ENCODE measurements at places on chromosomes 16 and 17.

GRCh38 chr17:60506312-60506711, 19.7 kb downstream of the APPBP2 start:
- no peak for DNase-seq

DNA sequence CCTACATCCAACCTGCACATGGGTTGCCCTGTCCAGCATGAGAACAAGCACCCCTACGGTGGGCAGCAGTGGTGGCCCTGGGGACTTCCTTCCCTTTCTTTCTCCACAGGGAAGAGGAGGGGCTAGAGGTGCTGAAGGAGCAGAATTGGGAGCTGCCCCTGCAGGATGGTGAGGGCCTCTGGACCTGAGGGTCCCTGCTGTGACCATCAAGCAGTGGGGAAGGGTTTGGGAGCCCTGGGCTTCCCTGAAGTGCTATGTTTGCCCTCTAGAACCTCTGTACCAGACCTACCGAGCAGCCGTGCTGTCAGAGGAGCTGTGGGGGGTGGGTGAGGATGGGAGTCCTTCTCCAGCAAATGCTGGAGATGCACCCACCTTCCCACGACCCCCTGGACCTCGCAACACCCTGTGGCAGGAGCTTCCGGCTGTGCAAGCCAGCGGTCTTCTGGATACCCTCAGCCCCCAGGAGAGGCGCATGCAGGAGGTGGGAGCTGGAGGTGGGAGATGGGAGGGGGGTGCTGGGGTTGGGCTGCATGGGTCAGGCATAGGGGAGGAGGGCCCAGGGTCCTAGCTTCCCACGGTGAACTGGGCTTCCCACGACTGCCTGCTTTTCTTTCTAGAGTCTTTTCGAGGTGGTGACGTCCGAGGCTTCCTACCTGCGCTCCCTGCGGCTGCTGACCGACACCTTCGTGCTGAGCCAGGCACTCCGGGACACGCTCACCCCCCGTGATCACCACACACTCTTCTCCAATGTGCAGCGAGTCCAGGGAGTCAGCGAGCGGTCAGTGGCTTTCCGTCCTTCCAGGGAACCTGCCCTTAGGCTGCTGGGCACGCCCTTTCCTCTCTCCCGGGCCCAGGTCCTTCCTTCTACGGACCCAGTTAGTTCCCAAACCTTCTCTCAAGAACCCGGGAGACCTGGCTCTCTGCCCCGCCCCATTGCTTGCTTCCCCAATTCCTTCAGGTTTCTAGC, 5.0 kb downstream of the ARHGEF15 start:
- no peak for DNase-seq

- no peak for DNase-seq
Measured at GRCh38 chr16:21642861-21643260, 9.5 kb downstream of the IGSF6 start.

- no peak for DNase-seq
Measured at GRCh38 chr17:63722403-63722802, 19.2 kb downstream of the STRADA start.

DNA sequence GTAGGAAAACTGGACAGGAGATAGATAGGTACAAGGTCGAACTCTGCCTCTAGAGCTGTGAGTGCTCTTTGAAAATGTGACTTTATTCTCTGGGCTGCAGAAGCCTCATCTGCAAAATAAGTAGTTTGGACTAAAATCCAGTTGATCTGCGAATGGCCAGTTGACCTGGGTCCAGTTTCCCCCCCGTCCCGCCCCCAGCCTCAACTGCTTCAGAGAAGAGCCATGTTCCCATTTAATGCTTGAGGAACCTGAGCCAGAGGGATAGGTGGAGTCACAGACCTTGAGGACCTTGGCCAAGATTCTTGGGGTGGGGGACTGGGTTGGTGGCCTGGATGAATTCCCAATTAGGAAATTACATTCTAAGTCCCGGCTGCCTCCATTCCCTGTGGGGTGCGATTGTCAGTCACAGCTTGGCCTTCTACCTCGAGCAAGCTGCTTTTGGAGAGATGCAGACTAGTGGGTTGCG, 14.1 kb downstream of the TBX2 start:
- no peak for DNase-seq

DNA sequence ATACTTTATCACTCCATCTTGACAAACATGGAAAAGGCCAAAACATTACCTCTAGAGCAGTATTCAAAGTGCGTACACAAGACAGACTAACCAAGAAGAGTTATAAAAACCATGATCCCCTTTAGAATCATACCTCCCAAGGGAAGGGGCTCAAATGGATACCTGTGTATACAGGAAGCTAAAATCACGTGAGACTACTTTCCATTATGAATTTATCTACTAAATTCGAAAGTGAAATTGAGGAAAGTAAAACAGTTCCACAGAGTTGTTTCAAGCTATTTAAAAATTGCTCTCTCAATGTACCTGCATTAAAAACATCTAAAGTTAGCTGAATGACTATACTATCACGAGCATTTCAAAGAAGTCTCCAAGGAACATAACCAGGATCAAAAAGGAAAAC, 32.7 kb downstream of the AP1G1 start:
- no peak for DNase-seq

GRCh38 chr17:64920026-64920418, 744 bp upstream of the LRRC37A3 start:
- peak; percentile 14 for DNase-seq

GRCh38 chr17:31048142-31048541, 46.6 kb upstream of the NF1 start:
- no peak for DNase-seq

DNA sequence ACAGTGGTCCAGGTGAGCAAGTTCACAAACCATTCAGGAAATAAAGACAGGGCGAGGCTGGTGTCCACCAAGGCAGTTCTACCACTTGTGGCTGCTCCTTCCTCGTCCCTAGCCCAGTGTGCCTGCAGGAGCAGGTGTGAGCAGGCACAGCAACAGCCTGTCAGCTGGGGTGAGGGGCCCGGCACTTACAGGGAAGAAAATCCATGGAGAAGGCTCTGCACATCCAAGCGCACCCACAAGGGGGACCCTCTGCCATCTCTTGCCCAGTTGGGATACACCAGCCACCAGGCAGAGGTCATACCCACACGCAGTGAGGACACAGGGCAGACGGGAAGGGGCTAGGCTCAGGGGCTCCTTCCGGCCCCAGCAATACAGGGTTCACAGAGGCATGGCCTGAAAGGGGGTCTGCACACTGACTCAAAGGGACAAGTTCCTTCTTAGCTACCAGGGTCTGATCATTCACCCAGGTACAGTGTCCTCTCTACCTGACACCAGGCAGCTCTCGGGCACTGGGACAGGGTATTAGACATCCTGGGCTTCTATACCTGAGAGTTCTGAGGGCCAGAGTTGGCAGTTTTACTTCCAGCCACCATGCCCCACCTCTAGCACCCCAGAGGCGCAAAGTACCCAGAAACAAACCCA, 27.0 kb downstream of the CDIP1 start:
- DNase-seq: no peak

- no peak for DNase-seq
Measured at GRCh38 chr17:63277629-63278028, 168.5 kb downstream of the CYB561 start.

- DNase-seq: no peak
Measured at GRCh38 chr17:32281011-32281451, 15.4 kb downstream of the RHBDL3 start.

GRCh38 chr17:62996221-62996620, 30.2 kb downstream of the TANC2 start:
- no peak for DNase-seq

DNA sequence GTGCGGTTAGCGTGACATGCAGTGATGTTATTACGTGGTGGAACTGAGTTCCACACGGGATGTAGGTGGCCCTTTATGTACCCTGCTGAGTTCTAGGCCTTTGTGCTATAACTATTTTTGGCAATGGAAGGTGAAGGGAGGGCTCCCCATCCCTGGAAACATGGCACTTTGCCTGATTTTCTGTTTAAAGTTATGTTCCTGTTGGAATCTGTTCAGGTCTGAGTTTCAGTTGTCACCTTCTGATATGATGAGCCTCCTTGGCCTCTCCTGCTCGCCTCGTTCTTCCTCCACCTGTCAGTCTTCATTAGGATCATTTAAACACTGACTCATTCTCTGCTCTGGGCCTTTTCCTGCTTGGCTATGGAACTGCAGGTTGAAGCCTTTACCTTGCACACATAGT, 200.6 kb downstream of the FTO start:
- DNase-seq: no peak

GRCh38 chr17:45800816-45801215, 16.7 kb downstream of the CRHR1 start:
- no peak for DNase-seq

GRCh38 chr16:53955221-53955875, 251.4 kb downstream of the FTO start:
- DNase-seq: no peak

- no peak for DNase-seq
Measured at GRCh38 chr16:9297437-9298113, 206.1 kb downstream of the HAPSTR1 start.

DNA sequence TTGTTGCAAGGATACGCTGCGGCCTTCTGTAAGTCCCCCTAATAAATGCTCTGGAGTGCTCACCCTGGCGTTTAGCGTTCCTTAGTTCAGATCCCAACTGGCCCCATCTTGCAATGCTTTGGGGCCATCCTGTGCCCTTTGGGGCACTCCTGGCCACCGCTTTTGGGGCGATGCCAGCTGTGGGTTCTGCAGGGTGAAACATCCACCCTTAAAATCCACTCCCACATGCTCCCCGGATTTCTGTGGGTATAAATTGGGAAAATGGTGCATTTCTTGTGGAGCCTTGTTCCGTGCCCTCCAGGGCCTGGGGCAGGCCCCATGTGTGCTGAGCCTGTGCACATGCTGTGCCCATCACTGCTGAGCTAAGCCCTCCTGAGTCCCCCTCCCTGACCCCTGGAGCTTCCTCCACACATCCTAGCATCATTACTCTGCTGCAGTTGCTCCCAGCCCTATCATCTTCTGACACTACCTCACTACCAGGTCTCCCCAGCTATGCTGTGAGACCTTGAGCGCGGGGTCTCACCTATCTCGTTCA, 6.0 kb downstream of the MSRB1 start:
- DNase-seq: no peak

DNA sequence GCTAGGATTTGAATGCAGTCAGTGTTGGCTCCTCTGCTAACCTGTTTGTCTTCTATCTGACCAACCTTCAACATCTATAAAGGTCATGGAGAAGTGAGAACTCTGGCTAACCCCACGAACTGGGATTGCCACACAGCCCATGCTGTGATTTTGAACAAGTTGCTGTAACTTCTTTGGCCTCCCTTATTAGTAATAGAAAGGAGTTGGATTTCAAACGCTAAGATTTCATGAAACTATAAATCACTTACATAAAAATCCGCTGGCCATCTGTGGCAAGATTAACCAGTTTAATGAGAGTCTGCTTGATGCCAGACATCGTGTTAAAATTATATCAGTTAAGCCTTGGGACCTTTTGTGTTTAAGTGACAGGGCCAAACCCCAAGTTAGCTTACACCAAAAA, 53.4 kb downstream of the HSD17B2 start:
- DNase-seq: no peak

GRCh38 chr17:8445536-8445935, 9.9 kb downstream of the NDEL1 start:
- no peak for DNase-seq

All from T-helper 2 cell treated with Interferon-gamma antibody and Interleukin-4, amounts not matched to agents 5 μg/mL and 100 μg/mL, for 36 hours (primary cell).